ENCODE measurements at places on chromosomes 3 and 15.
A peak's percentile ranks its signal among the peaks of the same experiment; 100 is the strongest.

- no peak for DNase-seq
Measured at GRCh38 chr3:111956995-111957734, 21.7 kb upstream of the ABHD10 start.

- no peak for DNase-seq
Measured at GRCh38 chr3:9501226-9501625, 52.4 kb downstream of the LHFPL4 start.

DNA sequence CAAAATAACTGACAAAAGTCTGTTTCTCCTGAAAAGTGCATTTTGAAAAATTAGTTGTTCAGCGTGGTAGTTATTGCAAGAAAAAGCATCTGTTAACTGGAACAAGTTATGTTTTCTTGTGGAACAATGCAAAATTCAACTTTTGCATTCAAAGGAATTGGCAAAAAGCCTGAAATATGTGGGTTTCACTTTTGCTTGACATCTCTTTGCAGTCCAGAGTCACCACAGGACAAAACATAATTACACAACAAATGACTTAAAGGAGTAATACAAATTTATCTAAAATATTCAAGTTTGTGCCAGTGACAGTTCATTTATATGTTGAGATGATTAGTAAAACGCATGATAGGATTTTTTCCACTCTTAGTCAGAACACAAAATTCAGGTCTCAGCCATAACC is 96.3 kb upstream of the P2RY1 start:
- no peak for DNase-seq

DNA sequence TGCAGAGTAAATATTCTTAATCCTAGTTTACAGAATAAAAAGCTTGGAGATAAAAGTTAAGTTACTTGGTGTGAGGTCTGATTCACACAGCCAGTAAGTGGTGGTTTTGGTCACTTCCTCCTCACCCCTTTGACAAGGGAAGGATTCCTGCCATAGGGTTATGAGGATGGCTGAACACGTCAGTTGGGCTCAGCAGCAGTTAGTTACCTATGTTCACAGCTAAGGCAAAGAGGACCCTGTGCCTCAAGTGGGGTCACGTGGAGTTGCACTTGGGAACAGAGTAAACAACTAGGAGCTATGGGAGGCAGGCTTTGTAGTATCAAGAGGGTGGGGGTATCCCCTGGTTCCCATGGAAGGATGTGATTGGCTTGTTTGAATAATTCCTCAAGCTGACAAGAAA is 232.2 kb downstream of the UBE2E2 start:
- DNase-seq, result no peak

GRCh38 chr3:143120716-143121240 is 1.2 kb downstream of the CHST2 start:
- DNase-seq, result peak; percentile 53

GRCh38 chr15:53072077-53072476 is 281.9 kb upstream of the ONECUT1 start:
- peak; percentile 20 for DNase-seq

- DNase-seq, result no peak
Measured at GRCh38 chr15:101023501-101024072, 104.4 kb downstream of the LRRK1 start.

DNA sequence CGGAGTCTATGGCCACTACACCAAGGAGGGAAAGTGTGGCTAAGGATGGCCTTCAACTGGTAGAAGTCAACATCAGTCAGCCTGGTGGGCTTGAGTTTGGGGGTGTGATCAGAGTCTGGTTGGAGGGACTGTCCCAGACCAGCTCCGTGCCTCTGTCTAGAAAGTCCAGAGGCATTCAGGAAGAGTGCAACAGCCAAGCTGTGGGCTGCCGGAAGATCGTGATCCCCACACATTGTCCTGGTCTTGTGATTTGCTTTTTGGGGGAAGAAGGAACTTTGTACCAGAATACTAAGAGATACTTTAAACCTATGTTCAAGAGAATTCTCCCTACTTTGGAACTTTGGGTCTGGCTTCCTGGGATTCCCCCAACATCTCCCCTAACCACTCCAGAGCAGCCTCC is 47.8 kb upstream of the VPS8 start:
- DNase-seq, result no peak

GRCh38 chr3:104397713-104398112 is 969.0 kb upstream of the ALCAM start:
- no peak for DNase-seq

DNA sequence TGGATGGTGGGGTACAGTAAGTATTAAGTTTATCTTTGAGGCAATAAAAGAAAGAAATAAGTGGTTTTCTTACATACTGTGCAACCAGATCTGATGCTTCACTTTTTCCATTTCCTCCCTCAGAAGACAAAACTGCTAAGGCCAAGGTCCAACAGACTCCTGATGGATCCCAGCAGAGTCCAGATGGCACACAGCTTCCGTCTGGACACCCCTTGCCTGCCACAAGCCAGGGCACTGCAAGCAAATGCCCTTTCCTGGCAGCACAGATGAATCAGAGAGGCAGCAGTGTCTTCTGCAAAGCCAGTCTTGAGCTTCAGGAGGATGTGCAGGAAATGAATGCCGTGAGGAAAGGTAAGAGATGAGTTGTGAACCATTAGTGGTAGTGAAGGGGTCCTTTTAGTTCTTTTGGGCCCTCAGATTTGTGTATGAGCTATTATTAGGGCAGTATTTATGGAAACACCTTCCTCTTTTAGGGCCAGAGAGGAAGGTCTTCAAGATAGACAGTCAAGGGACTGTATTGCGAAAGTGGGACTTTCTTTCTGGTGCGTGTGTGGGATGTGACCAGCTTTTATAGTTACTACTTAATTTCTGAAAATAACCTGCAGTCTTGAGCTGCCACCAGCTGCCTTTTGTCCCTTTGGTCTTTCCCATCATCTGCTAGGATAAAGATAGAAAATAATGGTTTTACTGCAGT is 4.6 kb downstream of the ALAS1 start:
- DNase-seq, result no peak

- no peak for DNase-seq
Measured at GRCh38 chr3:58324391-58325390, 8.0 kb upstream of the PXK start.

GRCh38 chr3:12303534-12303933 is 14.7 kb downstream of the PPARG start:
- DNase-seq, result no peak

DNA sequence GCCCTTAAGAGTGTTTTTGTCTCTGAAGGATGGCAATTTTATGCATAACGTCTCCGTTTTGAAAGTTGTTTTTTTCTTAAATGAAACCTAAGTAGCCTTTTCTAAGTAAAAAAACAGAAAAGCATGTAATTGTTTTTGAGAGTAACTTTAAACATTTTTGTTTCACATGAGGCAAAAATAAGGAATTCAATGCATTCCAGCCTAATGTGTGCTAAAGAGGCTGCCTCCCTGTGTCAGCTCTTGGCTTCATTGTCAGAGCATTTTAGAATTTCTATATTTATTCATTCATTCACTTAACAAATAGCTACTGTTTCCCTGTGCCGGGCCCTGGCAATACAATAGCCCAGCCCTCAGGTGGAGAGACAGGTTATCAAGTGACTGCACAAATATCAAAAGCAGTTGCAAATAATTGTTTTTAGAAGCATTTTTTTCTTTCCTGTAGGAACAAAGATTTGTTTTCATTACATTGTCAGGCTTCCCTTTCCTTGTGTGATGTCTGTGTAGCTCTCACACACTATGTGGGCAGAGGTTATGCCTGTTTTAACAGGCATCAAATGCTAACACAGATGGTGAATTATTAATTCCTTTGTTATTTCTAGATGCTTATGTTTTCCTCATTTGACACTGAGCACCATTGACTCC is 81.9 kb downstream of the CCK start:
- DNase-seq, result no peak

DNA sequence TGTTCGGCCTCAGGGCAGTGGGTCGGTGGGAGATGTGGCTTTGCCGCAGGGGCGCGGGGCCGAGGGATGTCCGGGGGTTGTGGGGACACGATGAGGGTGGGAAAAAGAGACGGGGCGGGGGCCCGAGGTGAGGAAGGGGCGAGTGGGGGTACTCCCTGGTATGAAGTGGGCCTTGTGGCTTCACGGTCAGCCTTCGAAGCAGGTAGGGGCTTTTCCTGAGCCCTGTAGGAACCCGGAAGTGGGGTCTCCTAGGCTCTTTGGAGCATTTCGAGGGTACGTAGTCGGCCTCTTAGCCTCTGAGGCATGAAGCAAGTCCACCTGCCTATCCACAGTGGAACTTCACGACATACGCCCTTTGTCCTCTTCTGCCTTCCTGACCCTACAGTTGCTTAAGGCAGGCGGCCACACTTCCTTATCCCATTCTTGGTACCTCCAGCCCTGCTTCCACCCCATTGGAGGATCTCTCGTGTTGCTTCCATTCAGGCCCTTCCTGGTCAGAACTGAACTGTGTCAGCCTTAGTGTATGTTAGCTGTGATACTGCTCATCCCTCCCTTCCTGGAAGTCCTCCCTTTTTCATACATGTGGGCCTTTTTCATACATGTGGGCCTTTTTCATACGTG is 389 bp downstream of the ARPC4 start:
- peak; percentile 57 for DNase-seq

- no peak for DNase-seq
Measured at GRCh38 chr15:87347806-87348515, 908.6 kb downstream of the NTRK3 start.

DNA sequence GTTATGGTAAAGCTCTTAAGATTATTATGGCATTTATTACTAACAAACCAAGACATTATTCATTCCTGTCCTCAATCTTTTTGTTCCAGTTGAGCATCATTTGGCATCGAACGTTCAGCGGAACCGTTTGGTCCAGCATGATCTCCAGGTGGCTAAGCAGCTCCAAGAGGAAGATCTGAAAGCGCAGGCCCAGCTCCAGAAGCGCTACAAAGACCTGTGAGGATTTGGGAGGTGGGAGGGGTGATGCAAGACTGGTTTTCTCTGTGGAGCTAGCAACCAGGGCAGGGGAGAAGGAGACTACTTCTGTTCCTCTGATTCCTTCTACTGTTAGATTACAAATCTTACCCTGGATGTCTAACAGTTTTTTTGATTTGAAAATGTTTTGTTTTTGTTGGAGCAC is 27.6 kb upstream of the UTS2B start:
- DNase-seq, result no peak

- peak; percentile 12 for DNase-seq
Measured at GRCh38 chr15:81161160-81161673, 27.1 kb downstream of the CFAP161 start.

DNA sequence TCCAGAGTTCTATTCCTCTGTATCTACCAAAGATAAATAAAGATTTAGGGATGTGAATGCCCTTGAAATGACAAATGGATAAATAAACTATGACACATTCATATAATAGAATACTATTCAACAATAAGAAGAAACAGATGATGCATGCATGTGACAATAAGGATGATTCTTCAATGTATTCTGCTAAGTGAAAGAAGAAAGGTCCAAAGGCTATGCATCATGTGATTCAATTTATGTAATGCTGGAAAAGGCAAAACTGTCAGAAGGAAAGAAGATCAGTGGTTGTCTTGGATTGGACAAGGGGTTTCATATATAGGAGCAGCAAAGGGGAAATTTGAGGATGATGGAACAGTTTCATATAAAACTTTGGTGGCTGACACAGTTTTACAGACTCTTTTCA is 32.6 kb upstream of the CHRNA7 start:
- DNase-seq, result no peak

GRCh38 chr15:64693134-64693533 is 82.3 kb downstream of the RBPMS2 start:
- DNase-seq, result no peak

GRCh38 chr3:4986175-4986781 is 7.0 kb downstream of the BHLHE40 start:
- DNase-seq, result peak; percentile 27

DNA sequence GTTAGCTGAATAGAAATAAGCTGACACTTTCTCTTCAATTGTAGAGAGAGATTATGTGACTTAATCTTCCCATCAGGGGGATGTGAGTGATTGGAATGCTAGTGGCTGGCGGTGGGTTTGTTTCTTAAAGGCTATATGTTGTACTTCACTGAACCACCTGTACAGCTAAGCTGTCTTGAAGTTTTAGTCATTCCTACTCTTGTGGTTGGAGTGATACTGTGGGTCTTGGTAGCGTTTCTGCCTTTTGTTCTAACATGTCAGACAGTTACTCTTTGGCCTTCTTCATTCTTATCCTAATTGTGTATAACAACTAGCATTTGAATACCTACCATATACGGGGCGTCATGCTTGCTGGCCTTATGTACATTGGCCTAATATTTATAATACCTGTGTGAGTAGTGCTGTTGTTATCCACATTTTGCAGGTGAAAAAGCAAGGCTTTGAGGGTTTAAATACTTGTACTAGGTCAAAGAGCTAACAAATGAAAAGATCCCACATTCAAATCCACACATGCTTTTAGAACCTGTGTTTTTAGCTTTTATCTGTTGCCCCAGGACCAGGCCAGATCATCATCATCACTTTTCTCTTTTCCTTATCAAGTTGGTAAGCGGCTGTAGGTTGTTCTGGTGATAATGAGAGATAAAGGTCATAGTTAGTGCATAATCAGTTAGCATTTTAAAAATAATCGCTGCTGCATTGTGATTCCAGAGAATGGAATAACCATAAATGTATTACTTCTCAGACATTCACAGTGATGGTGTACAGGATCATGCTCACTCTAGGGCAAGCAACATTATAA is 50.2 kb downstream of the AKAP13 start:
- DNase-seq, result peak; percentile 61

DNA sequence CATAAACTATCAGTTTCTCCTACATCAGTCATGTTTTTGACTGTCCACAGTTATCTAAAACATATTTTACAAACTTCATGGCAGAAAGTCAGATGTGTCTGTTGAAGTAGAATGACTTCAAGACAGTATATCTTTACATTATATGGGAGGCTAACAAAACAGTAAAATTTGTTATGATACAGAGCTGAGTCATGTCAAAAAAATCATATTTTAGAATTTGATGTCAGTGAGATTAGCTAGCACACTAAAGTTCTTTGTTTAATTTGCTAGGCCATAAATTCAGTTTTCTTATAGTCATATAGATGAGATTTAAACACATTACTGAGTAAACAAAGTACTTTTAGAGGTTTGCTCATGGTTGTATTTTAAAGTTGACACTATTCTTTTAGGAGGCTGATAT is 80.3 kb upstream of the IGSF10 start:
- DNase-seq, result no peak

DNA sequence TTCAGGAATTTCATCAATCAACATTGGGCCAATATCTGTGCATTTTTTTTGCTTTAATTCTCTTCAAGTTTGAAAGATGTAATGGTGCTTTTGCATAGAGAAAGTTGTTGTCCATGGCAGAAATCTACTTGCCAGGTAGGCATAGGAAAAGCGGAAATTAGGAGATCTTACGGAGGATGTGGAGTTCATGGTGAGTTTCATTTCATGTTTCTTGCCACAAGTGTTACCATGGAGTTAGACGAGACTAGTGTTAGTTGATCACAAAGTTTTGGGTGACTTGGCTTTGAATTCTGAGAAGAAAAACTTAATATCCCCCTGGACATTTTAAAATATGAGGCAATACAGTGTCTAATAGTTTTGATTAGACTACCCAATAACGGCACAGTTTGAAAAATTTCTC is 1.0 kb upstream of the P2RY13 start:
- no peak for DNase-seq

DNA sequence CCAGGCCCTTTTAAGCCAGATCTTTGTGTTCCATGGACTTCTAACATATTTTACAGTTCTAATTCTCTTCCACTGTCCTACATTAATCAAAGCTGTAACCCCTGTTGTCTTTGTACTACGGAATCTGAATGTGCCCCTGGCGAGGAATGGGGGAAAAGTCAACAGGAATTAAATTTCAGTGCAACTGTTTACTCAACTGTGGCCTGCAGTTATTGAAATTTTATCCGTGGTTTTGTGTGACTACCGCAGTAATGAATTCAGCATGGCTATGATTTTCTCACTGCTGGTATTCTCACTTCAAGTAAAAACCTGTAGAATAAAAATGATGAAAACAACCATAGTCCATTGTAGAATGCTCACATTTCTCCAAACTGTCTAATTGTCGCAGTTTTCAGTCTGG is 388.0 kb downstream of the FOXP1 start:
- no peak for DNase-seq
